ENCODE measurements at places on chromosomes 3 and 15.

- no peak for DNase-seq
Measured at GRCh38 chr3:33645060-33645647, 72.9 kb downstream of the CLASP2 start.

DNA sequence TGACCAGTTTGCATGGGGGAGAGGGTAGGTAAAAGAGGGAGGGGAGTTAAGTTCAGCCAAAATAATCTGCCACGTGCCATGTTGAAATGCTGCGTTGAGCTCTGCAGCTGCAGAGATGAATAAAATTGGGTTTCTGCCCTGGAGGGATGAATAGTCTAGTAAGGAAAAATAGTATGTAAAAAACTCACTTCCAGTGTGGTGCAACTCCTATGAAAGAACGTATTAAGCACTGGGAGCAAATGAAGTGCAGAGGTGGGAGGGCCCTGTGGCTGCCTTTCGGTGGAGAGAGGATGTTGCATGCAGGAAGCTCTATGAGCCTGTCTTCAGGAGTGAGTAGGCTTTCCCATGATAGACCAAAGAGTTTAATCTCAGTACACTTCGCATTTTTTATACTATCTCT lies 8.6 kb downstream of the CEP63 start:
- no peak for DNase-seq

DNA sequence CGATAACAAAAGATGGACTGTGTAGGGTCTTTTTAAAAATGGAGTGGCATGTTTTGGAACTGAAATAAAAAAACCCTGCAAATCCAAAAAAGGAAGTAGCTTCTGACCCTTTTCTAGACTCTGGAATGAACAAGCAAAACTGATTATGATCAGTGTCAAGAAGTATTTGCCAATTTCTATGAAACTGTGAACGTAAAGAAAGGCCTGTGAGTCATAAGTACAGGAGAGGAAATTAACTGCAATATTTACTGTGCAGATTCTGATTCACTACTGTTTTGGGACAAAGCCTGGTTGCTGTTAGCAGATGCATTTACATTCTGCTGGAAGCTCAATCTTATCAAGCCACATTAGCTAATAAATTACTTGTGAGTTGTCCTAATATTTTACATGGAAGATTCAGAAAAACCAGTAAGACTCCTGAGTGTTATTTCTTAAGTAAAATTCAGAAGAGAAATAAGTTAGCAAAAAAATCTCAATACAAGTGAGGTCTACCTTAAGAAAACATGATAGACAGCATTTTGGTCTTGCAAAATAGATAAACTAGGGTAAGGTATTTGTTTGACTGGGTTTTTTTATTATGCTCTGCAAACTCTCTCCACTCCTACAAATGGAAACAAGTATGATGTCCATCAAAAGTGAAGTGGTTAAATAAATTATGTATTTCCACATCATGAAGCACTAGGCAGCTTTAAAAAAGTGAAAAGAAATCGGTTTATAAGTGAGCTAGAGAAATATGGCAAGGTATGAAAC lies 90.2 kb upstream of the LMOD3 start:
- no peak for DNase-seq

DNA sequence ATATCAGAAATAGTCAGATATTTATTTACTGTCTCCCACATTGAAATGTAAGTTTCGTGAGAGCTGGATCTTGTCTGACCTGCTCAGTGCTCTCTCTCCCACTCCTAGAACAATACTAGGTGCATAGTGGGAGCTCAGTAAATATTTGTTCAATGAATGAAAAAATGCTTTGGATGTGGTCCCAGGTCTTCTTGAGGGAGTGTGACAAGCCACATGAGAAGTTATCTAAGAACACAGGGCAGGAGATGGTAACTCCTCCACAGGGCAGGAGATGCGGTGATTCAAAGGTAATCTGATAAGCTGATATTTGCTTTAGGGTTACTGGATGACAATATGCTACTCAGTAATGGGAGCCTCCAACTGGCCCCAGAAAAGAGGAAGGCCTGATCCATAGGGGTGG lies 25.8 kb upstream of the PLA2G4E start:
- DNase-seq = no peak

DNA sequence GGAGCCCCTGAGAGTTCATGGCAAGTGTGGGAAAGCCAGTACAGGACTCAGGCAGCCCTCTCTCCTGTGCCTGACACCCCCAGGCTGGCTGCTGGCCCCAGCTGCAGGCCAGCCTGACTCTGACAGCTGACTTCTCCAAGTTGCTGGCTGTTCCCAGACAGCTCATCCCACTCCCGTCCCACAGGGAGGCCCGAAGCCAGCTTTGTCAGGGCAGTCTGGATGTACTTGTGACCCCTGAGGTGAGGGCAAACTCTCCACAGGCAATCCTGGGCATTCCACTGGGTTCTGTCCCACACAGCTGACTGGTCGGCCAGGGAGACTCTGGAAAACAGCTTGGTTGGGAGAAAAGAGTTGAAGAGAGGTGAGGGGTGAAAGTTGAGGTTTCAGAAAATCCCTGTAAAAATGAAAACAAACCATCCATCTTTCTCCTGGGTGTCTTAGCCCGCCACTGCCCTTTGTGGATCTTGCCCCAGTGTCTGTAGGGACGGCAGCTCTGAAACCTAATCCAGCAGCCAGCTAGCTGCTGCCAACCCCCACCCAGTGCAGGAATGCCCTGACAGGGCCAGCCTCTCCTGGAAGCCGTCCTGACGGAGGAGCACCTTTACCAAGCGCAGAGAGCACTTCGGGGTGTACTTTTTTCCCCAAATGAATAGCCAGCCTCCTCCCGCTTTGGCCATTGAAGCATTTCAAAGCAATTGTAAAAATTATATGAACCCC lies 87.9 kb downstream of the DNAJB8 start:
- DNase-seq = no peak

GRCh38 chr15:60391722-60392315 lies 6.0 kb downstream of the ANXA2 start:
- DNase-seq = no peak

GRCh38 chr15:99983886-99984286 lies 250.6 kb upstream of the LYSMD4 start:
- DNase-seq = no peak

All from colonic mucosa (tissue), 4 donors.